Hindlimb muscle (tissue), 1 donor: ENCODE measurements at places on chromosomes 5 and 9. TPM values are rescaled to one million over a fixed set of nuclear protein-coding genes. Genes with fewer than 3 reads are reported as not detected.

Gene CTNND2
- 0.66 TPM for polyA plus RNA-seq

- DNase-seq = no peak
Measured at GRCh38 chr5:128637031-128637430, 99.0 kb upstream of the FBN2 start.

Gene BTNL3
- not detected for polyA plus RNA-seq

DNA sequence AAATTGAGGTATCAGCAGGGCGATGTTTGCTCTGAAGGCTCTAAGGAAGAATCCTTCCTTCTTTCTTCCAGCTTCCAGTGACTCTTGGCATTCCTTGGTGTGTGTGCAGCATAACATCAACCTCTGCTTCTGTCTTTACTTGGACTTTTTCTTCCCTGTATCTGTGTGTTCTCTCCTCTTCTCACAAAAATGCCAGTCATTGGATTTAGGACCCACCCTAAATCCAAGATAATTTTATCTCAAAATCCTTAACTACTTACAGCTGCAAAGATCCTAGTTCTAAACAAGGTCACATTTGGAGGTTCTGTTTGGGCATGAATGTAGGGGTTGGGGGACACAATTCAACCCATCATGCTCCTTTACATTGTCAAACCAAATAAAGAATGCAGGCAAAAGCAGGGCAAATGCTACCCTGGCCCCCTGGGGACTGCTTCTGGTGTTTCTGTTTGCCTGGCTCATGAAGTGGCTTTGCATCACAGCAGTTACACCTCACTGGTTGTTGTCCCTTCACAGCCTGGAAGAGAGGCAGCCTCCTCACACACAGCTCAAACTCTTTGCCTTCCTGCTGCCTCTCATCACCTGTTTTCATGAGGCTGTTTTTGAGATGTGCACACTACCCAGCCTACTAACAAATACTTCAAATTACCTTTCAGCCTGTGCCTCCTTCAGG is 64.8 kb upstream of the PLCXD3 start:
- no peak for DNase-seq
